ENCODE measurements at places on chromosomes 5 and 9. TPM values are rescaled to one million over a fixed set of nuclear protein-coding genes. Genes with fewer than 3 reads are reported as not detected.

DNA sequence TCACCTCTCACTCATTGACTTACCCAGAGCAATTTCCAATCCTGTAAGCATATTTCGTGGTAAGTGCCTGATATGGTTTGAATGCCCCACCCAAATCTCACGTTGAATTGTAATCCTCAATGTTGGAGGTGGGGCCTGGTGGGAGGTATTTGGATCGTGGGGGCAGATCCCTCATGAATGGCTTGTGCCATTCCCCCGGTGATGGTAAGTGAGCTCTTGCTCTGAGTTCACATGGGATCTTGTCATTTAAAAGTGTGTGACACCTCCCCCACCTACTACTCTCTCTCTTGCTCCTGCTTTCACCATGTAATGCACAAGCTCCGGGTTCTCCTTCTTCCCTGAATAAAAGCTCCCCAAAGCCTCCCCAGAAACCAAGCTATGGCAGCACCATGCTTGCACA lies 1165.5 kb downstream of the CDH12 start:
- no peak for DNase-seq

GRCh38 chr5:65969539-65970393 lies 43.4 kb downstream of the ERBIN start:
- no peak for DNase-seq

GRCh38 chr5:134252671-134253070 lies 26.8 kb upstream of the PPP2CA start:
- DNase-seq, result peak; percentile 96

GRCh38 chr9:118630931-118631595 lies 738.2 kb downstream of the BRINP1 start:
- no peak for DNase-seq

- no peak for DNase-seq
These were observed 4.6 kb downstream of the JMY start for GRCh38 chr5:79240561-79240960.

DNA sequence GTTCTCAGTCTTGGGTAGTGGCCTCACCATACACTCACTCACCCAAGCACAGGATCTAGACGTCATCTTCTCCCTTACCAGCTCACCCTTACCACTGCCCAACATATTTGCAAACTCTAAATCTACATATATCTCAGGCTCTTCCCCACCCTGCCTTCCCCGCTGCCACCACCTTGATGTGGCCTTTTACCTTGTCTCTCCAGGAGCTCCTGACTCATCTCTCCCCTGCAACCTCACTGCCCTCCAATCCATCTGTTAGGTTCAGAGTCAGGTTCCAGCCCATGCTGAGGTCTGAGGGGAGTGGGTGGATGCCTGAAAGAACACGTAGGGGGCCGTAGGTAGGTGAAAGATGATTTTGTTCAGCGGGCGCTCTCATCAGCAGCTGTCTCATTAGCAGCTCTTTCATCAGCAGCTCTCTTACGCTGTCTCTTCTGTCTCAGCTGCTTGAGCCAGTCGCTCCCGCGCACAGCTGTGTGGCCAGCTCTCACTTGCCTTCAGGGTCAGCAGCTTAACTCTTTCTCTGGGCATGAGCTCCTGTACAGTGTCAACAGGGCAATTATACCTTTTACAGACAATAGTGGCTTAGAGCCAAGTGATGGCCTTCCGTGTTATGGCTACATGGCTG lies 23.1 kb upstream of the CKMT2 start:
- DNase-seq, result no peak

DNA sequence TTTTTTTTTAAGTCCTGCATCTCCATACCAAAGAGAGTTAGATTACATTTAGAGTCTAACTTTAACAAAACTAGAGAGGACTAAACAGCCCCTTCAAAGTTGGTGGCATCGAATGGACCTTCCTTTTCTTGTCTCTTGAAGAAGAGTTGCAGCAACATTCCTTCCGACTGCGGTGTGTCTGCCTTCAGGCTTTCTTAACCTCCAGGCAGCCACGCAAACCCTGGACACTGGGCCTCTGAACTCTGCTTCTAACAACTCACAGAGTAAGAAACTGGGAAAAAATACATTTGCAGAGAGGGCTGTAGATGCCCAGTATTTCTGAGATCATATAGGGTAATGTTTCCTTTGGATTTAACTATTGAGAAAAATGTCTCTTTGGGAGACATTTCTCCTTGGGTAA lies 120.5 kb upstream of the MAST4 start:
- DNase-seq, result no peak

DNA sequence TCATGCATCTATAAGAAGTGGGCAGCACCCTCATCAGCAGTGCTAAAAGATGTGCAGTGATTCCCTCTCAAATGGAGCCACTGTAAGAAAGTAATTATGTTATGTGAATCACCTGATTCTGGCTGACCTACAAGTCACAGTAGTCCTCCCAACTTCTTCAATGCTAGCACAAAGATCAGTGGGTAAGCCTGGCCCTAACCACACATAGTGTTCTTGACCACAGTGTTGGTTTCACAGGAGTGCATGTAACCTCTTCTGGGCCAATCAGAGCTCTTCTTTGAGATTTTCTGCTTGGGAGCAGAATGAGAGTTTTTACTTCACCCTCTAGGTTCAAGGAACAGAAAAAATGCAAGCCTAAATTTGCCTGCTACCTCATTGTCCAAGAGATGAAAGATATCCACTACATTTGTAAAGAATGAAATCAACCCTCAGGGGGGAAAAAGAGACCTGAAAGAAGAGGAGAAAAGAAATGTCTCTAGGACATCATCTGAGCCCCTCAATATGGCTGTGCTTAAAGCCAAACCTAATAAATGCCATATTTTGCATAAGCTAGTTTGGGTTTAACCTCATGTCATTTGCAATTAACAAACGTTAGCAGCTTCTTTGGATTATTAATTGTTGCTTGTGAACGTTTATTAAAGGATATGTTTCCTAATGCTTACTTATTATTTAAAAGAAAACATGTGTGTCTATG lies 65.3 kb upstream of the ADRB2 start:
- DNase-seq, result no peak

GRCh38 chr5:37867654-37868053 lies 27.8 kb upstream of the GDNF start:
- peak; percentile 76 for DNase-seq

GRCh38 chr5:163330723-163331668 lies 106.4 kb upstream of the CCNG1 start:
- no peak for DNase-seq

DNA sequence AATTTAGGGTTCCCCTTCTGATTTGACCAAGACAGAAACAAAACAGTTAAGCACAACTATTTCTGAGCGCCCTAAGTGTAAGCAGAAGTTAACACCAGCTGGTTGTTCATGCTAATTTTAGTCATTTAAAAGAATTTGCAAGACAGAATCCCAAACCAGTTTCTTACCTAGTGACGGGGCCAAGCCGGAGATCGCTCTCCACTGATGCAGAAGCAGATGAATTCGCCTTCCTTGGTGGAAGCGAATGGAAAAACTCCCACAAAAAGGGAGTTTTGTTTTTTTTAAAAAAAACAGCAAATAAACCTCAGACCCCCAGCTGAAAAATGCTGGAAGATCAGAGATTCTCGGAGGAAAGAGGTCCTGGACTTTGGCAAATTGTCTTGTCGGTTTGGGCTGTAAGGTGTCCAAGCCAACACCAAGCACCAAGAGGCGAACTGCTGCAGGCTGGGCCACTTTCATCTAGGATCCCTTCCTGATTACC lies 47.4 kb upstream of the GLDC start:
- DNase-seq, result no peak

- DNase-seq, result no peak
These were observed 456.7 kb downstream of the ZNF608 start for GRCh38 chr5:124289641-124290311.

GRCh38 chr5:133944263-133945185 lies 23.9 kb downstream of the C5orf15 start:
- peak; percentile 44 for DNase-seq

- no peak for DNase-seq
These were observed 515.6 kb upstream of the ST8SIA4 start for GRCh38 chr5:101418713-101419118.

DNA sequence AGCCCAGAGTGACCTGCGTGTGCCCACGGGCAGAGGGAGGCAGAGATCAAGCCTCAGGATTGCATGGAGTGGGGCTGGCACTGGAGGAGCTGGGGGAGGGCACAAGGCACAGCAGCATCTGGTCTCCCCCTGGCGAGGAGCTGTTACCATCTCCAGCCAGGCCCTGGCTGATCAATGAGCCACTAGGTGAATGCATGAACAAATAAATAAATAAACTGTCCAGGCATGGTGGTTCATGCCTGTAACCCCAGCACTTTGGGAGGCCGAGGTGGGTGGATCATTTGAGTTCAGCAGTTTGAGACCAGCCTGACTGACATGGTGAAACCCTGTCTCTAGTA lies 14.3 kb upstream of the PSMB7 start:
- DNase-seq, result no peak

DNA sequence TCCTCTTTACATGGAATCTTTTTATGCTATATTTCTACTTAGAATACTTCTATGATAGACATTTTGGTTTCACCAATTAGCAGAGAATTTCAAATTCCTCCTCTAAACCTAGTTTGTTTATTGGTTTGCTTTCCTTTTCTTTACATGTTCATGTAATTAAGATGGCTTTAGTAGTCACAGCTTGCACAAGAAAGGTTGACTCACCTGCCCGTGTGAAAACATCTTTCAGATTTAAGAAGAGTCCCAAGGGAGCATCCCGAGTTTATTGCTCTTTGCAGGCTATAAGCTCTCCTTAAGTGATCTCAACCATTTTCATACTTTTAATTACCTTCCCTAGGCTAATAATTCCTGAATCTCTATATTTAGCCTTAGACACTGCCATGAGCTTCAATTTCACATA lies 28.9 kb downstream of the TYRP1 start:
- no peak for DNase-seq

DNA sequence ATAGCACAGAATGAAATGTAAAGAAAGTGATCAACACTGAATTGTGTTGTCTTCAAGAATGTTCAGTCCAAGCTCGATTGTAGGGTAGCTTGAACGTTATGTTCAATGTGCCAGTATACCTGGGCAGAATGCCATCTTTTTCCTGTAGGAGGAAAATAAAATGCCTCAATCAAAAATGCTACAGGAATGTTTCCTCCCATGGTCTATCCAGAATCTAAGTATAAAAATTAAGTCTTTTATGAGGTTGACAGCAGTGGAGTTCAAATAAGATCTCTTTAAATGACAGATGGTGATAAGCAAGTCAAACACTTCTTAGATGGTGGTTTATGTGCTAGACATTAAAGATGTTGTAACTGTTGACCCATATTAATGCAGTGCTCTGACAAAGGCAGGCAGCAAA lies 488.6 kb downstream of the CSNK1G3 start:
- DNase-seq, result no peak

DNA sequence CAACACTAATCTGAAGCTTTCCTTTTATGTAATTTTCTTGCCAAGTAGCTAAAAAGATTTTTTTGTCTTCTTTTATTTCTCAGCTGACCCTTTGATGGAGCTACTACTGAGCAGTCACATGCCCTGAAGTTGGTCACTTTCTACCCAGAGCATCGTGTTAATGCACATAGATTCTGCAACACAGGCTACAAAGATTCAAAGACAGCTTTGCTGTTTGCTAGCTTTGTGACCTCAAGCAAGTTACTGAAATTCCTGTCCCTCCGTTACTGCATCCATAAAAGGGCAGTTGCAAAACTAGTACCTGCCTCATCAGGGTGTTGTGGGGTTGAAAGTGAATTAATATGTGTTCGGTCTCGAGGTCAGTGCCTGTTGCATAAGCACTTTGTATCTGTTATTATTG lies 179.9 kb downstream of the GAS1 start:
- DNase-seq, result no peak

- no peak for DNase-seq
These were observed 54.2 kb upstream of the SSBP2 start for GRCh38 chr5:81805086-81805485.

DNA sequence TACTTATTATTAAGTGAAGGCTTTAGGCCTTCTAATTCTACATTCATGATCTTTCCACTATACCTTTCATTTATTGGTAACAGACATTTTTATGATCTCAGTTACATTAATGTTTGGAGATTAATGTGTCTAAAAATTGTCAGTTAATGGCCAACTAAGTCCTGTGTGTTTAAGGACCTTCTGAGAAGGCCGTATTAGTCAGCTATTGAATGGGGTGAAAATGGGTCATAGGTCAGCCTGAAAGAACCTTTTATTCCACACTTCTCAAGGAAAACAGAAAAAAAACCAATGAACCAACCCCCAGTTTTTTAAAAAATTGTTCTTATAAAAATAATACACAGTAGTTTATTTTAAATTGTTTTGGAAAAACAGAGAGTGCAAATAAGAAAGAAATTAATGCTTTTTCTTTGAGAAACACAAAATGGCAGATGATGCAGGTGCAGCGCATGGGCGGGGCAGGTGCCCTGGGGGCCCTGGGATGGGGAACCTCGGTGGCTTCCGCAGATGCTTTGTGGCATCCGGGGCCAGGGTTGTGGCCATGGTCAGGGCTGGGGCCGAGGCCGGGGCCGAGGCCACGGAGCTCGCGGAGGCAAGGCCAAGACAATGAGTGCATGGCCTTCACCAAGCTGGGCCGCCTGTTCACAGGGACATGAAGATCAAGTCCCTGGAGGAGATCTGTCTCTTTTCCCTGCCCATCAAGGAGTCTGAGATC lies 141.9 kb downstream of the SPATA31D1 start:
- DNase-seq, result no peak

GRCh38 chr5:316210-317085 lies 5.1 kb upstream of the AHRR start:
- no peak for DNase-seq

DNA sequence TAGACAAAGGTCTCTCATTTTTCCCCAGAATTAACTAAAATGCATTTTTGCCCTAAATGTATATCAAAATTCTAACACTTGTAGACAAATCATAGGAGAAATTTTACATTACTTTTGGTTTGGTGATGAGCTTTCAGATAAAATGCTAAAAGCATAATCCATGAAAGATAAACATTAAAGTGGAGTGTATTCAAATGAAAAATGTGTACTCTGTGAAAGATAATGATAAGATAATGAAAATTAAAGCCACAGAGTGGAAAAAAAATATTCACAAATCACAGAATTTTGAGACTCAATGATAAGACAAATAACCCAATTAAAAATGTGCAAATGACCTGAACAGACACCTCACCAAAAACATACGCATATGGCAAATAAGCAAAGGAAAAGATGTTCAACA lies 176.9 kb upstream of the ADAMTS16 start:
- no peak for DNase-seq

DNA sequence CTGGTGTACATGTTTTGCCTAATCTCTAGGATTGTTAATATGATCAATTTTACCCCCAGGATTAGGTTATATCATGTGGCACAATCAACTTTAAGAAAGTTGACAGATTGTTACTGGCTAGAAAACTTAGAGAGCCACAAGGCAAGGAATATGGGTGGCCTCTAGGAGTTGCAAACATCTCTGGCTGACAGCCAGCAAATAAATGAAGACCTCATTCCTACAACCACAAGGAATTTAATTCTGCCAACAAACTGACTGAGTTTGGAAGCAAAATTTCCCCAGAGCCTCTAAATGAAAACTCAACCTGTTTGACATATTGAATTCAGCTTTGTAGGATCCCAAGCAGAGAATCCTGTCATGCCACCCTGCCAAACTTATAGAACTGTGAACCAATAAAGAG lies 196.4 kb upstream of the PTGER4 start:
- no peak for DNase-seq

CYLC2 gene
- total RNA-seq, result not detected

ECSCR gene
- total RNA-seq, result 3.1 TPM

BTNL3 gene
- total RNA-seq, result not detected

FBLL1 gene
- 0.18 TPM for total RNA-seq

KIF12 gene
- total RNA-seq, result not detected

SPINK4 gene
- not detected for total RNA-seq

PPP1R2B gene
- not detected for total RNA-seq

CNTFR gene
- not detected for total RNA-seq

SPOCK1 gene
- total RNA-seq, result 5.0 TPM

NEUROG1 gene
- total RNA-seq, result not detected

RETREG1 gene
- not detected for total RNA-seq

Data from IMR-90 (cell line).